ENCODE measurements at places on chromosomes 1 and 21. TPM values are rescaled to one million over a fixed set of nuclear protein-coding genes. Genes with fewer than 3 reads are reported as not detected.

Gene CD84
- 5.8 TPM for total RNA-seq

DNA sequence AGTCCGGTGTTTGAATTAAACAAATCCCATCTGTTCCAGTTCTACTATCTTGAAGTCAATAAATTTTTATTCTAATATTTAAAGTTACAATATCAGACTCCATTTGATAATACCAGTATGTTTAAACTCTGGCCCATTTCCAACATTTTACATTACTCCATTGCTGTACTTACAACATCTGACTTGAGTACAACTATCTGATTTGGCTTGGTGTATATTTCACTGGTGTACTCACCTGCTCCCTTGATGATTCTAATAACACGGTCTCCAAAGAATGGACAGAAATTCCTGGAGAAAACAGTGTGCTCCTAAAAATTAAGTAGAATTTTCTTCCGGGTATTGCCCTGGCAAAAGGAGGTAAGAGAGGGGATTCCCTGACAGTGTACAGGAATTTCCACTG lies 680.5 kb upstream of the ADAMTS5 start:
- no peak for DNase-seq

Gene CC2D1B
- 26.1 TPM for total RNA-seq

Gene MAD2L2
- 38.6 TPM for total RNA-seq

Gene TIE1
- total RNA-seq, result 40.9 TPM

- no peak for DNase-seq
Observed at GRCh38 chr21:40839521-40839920, 7.4 kb downstream of the DSCAM start.

GRCh38 chr21:17777072-17777765 lies 41.9 kb downstream of the C21orf91 start:
- no peak for DNase-seq

DNA sequence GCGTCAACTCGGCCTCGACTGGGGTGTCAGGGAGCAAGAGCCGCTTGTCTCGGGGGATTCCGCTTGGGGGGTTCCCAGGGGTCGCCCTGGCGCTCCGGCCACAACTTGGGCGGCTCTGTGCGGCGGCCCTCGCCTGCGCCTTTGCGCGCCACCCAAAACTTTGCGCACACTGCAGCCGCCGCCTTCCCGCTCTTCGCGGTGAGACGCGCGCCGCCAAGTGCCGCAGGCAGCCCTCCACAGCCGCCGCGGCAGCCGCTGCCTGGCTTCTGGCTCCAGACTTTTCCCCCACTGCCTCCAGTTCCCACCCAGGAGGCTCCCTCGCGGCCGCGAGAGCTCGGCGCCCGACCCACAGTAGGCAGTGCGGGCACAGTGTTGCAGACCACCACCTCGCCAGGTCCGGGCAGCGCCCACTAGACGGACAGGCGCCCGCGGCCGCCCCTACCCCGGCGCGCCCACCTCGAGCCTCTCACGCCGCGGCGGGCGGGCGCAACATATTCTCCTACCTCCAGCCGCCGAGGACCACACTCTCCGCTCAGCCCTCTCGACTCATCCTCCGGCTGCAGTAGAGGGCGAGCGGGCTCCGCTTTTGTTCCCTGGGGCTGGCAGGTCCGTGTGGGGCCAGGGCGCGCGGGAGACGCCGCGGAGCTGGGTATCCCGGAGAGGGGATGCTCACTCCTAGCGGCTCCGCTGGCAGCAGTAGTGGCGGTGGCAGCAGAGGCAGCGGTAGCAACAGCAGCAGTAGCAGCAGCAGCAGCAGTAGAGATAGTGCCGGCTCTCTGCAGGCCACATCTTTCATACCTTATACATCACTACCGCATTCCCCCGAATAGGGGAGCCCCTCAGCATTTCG lies 296.6 kb downstream of the OMA1 start:
- DNase-seq, result no peak

Gene FCER1A
- 6.2 TPM for total RNA-seq

Gene CAMK1G
- 0.13 TPM for total RNA-seq

DNA sequence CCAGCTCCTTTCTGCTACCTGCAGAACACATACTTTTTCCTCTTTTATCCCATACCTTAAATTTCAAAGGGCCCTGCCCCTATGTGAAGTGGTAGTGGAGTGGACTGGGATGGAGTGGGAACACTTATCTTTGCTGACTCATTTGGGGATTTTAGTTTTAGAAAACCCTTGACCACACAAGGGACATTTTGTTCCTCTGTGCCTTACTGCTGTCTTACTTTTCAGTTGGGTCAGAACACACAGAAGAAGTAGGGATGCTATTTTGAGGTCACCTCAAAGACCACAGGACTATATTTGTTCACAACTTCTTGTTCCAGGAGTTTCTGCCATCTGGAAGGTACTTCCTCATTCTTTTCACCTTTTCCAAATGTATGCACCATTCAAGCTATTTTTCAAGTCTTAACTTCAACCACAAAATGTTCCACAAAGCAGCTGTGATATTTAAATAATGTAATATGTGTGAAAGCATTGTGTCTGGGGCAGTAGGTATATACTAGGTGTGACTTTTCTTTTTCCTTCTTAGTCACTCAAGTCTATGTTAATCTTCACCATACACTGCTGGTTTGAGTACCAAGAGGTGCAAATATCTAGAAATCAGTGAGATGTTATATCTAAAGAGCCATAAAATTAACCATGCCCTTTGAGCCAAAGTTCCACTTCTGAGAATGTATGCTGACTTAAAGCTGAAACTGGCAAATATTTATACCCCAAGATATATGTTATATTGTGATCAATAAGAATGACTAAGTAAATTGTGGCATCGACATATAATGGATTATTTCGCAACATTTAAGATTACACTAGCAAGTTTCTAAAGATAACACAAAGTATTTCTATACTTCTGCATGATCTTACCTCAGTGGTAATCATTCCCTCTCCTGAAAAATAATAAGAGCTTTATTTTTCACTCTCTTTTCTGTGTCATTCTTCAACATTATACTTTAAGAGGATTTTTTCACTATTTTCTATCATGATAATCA lies 308.5 kb downstream of the MRPL39 start:
- DNase-seq, result no peak

- DNase-seq, result no peak
Observed at GRCh38 chr21:15445327-15445726, 284.5 kb upstream of the USP25 start.

GRCh38 chr1:226498640-226499008 lies 49.9 kb upstream of the STUM start:
- DNase-seq, result no peak

DNA sequence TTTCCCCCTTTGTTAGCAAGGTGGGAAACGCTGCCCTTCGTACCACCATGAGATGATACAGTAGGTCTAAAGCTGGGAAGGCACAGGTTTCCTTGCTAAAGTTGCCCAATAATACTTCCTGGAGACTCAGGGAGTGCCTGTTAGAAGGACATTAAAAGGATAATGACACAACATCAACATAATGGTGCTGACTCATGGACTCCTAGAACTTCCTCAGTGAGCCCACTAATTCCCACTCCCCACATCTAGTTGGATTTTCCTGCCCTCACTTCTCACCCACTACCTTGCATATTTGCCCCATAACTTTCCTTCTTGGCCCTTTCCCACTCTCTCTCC lies 17.5 kb downstream of the CFAP45 start:
- no peak for DNase-seq

DNA sequence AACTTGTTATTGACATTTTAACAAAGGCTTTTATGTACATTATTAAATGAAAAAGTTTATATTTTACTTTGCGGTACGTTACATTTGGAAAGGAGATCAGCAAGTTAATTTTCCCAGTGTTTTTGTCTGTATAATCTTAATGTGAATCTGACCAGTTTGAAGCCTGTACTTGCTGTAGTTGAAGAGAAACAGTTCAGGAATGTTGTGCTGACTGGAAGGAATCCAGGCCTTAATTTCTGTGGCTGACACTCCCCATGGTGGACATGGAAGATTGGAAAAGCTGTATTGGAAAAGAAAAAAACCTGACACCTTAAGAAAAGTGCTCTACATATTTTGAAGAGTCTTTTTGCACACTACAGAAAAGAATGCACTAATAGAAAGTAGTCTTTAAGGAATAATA lies 15.5 kb downstream of the LEPR start:
- DNase-seq, result no peak

Gene KIF17
- 7.3 TPM for total RNA-seq

DNA sequence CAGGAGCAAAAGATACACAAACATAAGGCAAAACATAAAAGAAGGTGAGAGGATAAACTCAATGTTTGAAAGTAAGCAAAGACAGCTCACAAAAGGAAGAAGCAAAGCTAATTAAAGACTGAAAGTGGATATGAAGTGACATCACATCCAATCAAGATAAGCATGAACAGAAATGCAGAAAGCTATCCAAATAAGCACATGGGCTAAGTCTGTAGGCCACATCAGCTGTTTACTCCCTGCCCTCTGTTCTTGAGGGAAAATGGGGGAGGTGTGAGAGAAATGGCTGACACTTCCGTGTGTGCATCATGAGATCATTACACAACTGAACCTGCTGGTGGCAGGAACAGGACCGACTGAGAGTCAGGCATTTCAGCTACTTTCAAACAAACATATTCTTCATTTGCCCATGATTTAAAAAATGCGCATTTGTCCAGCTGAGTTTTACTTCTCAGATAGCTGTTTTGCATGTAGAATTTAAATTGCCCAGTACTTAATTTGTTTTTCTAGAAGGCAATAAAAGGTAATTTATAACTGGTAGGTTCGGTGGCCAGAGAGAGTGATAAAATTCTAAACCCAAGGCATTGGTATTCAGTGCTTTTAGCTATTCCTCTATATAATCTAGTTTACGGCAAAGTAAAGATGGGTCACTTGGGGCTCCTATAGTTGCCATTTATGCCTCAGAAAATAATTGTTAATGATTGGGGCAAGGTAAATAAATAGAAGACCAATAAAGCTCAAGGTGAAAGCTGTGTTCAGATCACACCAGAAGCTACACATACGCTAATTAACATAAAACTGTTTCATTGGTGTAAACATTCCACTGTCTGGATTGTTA lies 27.2 kb upstream of the MAN1A2 start:
- no peak for DNase-seq

DNA sequence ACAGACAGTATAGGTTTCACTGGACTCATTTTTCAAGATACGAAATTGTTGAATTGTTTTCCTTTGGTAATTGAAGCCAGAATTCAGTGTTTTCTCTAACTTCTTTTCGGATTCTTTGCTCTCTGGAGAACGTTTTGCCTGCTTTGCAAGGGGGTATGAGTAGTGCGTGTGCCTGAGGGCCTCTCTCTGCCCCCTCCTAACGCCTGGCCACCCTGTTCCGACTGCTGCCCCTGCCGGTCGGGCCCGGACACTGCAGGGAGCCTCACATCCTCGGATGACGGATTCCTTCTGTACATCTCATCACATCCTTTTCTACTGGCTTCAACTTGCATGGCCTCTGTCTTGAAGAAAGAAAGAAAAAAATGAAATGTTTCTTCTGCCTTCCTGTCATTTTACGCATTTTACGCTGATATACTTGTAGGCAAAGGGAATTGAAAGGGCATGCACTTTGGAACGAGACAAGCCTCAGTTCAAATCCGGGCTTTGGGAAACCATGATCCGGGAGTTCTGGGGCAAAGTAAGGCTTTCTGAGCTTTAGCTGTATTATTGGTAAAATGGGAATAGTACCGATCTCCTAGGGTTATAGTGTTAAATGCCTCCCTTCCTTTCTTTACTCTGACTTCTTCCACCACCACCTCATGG lies 65.1 kb downstream of the DISC1 start:
- no peak for DNase-seq

Gene USP24
- 37.0 TPM for total RNA-seq

Gene MIXL1
- not detected for total RNA-seq

Gene DEPDC1
- total RNA-seq, result 0.52 TPM

Gene SYTL1
- 0.91 TPM for total RNA-seq

Gene HSF2BP
- 0.63 TPM for total RNA-seq

Gene KCNE2
- 0.40 TPM for total RNA-seq

GRCh38 chr1:32334864-32335534 lies 1.0 kb downstream of the MARCKSL1 start:
- no peak for DNase-seq

- DNase-seq, result no peak
Observed at GRCh38 chr1:209585672-209586071, 2.2 kb downstream of the CAMK1G start.

- DNase-seq, result no peak
Observed at GRCh38 chr1:6243993-6244392, at the start of gene HES3. Gene HES3, plus strand, starts transcription at chr1:6244179. Its CDS starts 187 bp downstream, at chr1:6244366.

DNA sequence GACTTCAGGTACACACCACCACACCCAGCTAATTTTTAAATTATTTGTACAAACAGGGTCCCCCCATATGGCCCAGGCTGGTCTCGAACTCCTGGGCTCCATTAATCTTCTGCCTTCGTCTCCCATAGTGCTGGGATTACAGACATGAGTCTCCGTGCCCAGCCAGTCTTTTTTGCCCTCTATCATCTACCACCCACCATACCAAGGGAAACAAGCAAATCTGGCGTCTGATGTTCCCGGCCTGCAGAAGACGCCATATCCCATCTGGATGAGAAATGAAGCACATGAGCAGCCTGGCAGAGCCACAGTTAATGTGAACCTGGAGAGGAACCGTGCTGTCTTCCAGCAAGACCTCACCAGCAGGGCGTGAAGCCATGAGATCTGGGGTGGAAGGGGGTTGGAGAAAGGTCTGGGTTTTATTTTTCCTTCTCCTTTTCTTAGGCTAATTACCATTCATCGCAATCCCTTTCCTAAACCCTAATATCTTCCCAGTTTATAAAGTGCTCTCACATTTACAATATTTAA lies 1.8 kb upstream of the PRELP start:
- DNase-seq, result no peak

Gene TMEM269
- total RNA-seq, result not detected

Gene TSPAN2
- total RNA-seq, result 70.2 TPM

DNA sequence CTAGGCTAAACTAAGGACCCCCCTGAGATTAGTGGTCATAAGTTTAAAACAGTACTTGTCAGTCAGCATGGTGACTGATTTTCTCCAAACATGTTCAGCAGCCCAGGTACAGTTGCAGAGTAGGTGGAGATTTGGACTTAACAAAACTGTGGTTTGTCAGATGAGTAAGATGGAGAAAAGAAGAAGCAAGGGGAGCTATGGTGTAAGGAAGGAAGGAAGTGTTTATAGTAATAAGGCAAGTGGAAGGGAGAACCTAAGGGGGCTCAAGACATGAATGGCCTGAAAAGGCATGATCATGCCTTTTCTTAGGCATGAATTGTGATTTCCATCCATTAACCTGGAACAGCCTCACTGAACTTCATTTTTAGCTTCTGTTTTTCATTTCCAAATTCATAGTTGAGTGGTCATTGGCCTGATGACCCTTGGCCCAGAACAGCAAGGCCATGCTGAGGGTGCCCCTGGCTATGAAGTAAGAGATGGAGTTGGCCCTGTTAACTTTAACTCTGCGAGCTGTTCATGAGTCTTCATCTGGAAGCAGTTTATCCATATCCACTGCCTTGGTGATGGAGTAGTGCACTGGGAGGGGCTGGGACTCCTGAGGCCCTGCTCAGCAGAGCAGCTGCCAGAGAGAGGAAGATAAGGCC lies 60.7 kb downstream of the LRRC8D start:
- no peak for DNase-seq

- no peak for DNase-seq
Observed at GRCh38 chr1:89213347-89213746, 14.6 kb upstream of the GBP4 start.

Gene SPRR4
- total RNA-seq, result not detected

Gene NUDT4B
- total RNA-seq, result 79.7 TPM

All from esophagus muscularis mucosa (tissue), 4 donors.